ENCODE measurements at places on chromosomes 1 and 21. TPM values are rescaled to one million over a fixed set of nuclear protein-coding genes. Genes with fewer than 3 reads are reported as not detected.

SMCP gene
- total RNA-seq: not detected

FAM43B gene
- total RNA-seq: not detected

SPRR1A gene
- total RNA-seq: not detected

MPC2 gene
- 56.2 TPM for total RNA-seq

LRRC71 gene
- not detected for total RNA-seq

DNAH14 gene
- 9.9 TPM for total RNA-seq

GRCh38 chr1:44676484-44677200 lies 2.1 kb downstream of the ARMH1 start:
- no peak for DNase-seq

GPR3 gene
- total RNA-seq: 3.1 TPM

LIN9 gene
- total RNA-seq: 20.7 TPM

GRCh38 chr1:84825161-84825560 lies 67.8 kb downstream of the LPAR3 start:
- no peak for DNase-seq
